ENCODE measurements at places on chromosomes 3 and 15.

GRCh38 chr15:73838831-73839426, 34.4 kb upstream of the TBC1D21 start:
- DNase-seq: no peak

DNA sequence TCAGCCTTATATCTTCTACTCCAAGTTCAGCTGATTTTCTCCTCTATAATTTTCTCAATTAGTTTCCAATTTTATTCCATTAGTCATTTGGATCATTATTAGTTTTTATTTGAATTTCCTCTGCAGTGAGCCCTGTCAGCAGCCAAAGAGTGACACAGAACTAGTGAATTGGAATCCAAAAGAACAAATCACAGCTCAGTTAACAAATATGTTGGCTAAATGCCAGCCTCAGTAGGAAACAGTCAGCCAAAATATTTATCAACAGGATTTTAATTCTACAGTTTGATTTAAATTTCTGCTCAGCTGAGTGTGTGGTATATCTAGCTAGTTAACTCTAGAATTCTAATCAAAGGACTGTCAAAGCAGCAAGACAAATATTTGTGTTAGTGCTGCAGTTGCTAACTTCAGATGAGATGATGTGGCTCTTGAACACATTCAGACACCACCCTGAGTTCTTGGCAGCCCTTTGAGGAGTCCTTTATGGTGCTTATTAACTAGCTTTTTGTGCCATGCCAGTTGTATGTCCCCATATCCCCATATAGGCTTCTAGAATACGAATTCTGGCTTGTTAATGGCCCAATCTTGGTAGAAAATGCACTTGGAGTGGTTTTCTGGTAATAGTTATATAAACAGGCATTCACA, 194.5 kb downstream of the CPNE4 start:
- DNase-seq: no peak

GRCh38 chr3:18747383-18747782, 322.2 kb upstream of the SATB1 start:
- no peak for DNase-seq

DNA sequence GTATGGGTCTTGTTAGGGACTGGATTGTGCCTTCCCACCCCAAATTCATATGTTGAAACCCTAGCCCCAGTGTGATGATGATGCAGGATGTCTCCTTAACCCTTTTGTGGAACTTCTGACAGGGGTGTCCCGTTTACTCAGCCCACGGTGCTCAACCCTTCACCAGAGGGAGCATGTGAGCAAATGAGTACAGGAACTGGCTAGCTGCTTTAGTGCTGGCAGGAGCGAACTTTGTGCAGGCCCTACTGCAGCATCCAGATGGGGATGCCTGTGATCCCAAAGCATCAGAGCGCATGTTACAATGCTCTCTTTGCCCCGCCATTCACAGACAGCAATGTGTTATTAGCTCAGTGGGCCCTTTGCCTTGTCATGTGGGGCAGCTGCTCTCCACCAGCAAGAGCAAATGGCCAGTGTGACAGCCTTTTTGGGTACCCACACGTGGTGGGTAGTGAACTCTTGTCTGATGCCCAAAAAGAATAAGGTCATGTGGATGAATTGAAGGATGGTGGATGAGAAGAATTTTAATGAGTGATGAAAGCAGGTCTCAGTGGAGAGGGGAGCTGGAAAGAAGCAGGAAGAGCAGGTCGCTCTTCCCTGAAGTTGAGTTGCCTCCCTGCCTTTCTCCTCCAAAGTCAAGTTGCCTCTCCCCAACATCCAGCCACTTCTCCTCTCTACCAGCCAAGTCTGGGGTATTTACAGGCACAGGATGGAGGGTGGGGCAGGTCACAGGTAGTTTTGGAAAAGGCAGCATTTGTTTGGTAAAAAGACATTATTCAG, 63.3 kb upstream of the STRIT1 start:
- no peak for DNase-seq

DNA sequence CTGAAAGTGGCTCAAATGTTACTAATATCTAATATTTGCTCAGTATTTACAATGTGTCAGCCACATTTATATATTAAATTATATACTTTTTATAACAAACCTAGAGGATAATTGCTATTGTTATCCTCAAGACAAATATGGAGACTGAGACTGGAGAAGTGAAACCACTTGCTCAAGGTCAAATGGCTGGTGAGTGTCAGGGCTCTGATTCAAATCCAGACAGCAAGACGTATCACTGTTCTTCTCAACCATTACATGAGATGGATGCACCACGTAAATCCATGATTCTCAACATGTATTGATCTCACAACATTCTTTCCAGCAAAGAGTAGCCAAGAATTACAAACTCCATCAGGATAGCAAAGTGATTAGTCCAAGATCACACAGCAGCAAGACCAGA, 53.8 kb upstream of the CPB1 start:
- no peak for DNase-seq

Data from NCI-H1694 (cell line).